Kidney glomerular epithelial cell (primary cell): ENCODE measurements at places on chromosomes 1 and 21.

DNA sequence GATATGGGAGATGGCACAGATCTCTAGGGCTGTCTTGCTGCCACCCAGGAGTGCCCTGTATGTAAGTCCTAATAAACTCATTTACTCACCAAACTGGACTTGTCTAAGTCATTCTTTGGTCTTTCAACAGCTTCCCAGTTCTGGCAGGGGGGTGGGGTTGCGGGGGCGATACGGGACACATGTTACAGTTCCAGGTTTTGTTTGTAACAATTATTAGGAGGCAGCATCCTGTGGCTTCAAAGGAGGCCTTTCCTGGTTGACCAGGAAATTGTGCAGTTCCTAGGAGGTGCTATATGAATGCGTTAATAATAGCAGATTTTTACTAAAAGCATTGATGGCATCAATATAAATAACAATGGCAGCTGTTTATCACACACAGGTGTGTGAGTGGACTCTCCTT is 42.7 kb upstream of the TRIM45 start:
- DNase-seq, result no peak

DNA sequence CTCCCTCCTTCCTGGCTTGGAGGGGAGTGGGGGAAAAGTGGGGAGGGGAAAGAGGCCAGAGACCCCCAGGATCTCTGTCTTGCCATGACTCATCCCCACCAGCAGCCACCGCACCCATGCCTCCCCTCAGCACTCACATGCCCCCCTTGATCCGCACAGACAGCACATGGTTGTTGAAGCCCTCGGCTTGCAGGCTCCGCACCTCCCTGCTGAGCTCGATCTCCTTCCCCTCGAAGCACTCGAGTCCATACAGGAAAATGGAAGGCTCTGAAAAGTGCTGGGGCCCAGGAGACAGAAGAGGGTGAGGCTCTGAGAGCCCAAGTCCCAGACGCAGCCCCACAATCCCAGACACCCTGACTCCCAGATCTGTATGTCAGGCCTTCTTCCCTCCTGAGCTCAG is 10.8 kb downstream of the CD52 start:
- no peak for DNase-seq

- DNase-seq, result no peak
Observed at GRCh38 chr1:117026361-117026760, 24.8 kb downstream of the CD101 start.

GRCh38 chr1:29592731-29593130 is 356.4 kb downstream of the PTPRU start:
- DNase-seq, result no peak
